ENCODE measurements at places on chromosomes 2 and 18.

DNA sequence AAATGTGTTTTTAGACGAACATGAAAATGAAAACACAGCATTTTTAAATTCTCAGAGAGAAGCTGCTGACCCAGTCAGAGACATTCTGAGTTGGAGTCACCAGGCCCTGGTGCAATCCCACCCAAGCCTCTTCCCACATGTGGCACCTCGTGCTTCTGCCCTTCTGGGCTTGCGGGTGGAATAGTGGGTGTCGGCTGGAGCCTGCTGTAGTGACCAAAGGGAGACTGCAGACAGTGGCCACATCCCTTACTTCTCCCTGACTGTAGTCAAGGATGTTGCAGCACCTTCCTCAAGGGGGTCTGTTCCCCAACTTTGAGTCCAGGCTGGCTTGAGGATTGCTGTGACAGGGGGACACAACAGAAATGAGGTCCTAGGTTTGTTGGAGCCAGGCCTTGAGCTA lies 104.4 kb upstream of the GLI2 start:
- no peak for DNase-seq

- no peak for DNase-seq
These were observed 13.2 kb upstream of the SLC25A52 start for GRCh38 chr18:31773774-31774476.

GRCh38 chr2:138016351-138017087 lies 52.2 kb downstream of the HNMT start:
- no peak for DNase-seq

- no peak for DNase-seq
These were observed 100.7 kb downstream of the ARHGAP15 start for GRCh38 chr2:143229952-143230351.

DNA sequence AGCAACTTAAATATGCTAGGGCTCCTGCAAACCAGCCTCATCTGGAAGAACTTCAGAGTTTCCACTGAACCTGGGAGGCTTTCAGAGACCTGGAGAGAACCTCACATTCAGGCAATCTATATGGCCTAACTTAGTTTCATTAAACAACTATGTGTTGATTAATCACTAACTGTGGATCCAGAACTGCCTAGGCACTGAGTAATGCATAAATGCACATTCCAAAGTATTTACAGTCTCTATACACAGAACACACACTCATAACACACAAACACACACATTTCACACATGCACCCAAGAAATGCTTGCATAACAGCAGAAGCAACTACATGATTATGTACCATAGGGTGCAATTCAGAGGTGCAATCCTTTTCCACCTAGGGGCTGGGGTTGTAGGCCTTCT lies 552.8 kb downstream of the BCL11A start:
- no peak for DNase-seq

GRCh38 chr2:120501591-120501990 lies 155.7 kb downstream of the INHBB start:
- no peak for DNase-seq

- DNase-seq = no peak
These were observed 128.2 kb downstream of the KCNH7 start for GRCh38 chr2:162710287-162710890.

DNA sequence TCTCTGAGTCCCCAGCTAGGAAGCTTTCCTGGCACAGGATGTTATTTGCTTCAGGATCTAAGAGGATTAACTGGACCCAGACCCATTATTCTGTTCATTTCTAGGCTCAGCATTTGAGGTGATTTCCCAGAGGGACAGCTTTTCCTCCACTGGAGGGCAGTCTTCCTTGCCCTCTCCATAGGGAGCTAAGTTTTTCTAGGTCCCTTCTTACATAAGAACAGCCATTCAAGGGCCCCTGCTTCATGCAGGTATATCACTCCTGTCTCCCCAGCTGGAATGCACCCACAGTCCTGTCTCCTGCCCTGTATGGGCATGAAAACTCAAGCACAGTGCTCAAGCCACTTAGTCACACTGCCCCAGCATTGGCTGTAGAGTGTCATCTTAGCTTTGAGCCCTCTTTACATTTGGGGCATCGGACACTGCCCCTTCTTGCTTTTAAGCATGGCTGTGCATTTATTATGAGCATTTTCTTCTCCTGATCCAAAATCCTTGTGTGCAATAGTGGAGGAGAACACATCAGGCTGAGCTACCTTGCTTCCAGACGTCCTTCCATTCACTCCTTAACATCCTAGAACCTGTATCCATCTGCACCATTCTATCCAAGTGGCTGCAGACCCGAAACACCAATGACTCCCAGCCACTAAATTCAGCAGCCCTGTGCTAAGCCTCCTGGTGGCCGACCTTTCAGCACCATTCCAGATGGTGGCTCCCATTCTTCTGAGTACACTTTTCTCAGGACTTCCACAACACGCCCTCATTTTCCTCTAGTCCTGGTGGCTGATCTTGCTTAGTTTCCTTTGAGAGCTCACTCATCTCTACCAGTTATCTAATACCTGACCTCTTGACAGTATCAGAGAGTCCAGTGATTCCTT lies 80.0 kb downstream of the COPS8 start:
- no peak for DNase-seq

DNA sequence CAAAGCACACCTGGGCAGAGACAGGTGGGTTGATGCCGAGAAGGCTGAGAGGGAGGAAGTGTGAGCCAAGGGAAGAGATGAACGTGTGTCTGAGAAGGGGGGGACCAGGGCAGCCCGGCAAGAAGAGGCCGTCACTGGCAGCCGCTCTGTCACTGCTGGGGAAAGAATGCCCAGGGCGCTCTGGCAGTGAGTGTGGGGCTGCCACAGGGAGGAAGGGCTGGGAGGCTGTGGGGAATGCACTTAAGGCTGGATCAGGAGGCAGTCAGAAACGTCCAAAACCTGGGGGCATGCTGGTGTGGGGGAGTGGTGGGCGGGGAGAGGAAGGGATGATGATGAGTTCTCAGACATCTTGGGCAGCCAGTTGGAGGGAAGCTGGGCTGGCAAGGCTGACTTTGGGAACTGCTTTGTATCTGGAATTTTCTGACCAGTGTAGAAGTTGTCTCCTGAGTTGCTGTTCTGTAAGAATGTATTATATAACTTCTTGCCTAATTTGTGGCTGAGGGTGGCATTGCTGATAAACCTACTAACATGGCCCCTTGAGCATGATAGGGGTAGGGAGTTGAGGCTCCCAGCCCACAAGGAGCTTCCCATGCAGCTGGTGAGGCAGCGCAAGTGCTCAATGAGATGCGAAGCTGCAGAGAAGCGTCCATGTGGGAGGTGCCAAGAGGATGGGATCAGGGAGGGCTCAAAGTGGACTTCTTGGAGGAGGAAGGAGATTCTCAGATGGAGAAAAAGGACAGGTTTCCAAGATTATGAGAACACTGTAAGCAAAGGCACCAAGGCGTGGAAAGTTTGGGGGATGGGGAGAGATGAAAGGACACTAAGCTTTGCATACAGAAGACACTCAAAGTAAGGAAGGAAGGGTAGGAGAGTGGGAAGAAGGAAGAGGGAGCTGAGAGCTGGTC lies 185.1 kb upstream of the HAAO start:
- no peak for DNase-seq

DNA sequence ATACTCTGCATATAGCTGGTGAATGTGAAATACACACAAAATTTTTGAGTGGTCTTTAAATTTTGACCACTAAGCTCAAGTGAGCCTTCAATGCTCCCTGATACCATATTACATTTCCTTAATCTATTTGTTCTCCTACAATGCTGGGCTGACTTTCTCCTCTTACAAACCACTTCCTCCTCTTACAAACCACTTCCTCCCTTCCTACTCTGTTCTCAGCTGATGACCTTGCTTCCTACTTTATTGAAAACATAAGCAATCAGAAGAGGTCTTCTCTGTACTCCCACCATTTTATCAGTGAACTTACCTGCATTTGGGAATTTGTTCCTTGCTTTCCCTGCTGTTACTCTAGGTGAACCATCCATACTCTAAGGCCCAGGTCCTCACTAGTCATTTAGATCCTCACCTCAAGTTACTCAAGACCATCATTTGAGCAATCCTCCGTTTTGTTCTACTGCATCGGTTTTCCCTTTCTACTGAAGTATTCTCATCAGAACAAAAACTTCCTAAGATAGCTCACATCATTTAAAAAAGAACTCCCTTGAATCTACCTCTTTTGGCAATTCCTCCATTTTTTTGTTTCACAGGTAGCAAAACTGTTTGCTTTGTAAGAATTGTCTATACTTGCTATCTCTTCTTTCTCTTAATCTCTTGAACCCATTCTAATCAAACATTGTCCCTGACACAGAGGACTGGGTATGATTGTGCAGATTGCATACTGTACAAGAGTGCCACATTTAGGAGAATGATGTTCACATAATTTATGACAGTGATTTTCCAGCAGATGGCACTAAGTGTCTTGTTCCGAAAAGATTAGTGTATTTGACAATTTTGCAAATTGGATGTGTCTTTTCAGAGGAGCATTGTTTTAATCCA lies 96.5 kb downstream of the EPB41L5 start:
- peak; percentile 72 for DNase-seq

GRCh38 chr2:225438248-225438647 lies 38.7 kb downstream of the NYAP2 start:
- no peak for DNase-seq

- DNase-seq = no peak
These were observed 178.1 kb downstream of the SLC8A1 start for GRCh38 chr2:40273734-40274182.

- DNase-seq = peak; percentile 93
These were observed at the start of the genes GLB1L and STK16 for GRCh38 chr2:219245148-219245898. Gene GLB1L, minus strand, starts transcription at chr2:219245444. Its CDS starts 1,871 bp downstream, at chr2:219243573. Gene STK16, plus strand, starts transcription at chr2:219245479. Its CDS starts 521 bp downstream, at chr2:219246000.

DNA sequence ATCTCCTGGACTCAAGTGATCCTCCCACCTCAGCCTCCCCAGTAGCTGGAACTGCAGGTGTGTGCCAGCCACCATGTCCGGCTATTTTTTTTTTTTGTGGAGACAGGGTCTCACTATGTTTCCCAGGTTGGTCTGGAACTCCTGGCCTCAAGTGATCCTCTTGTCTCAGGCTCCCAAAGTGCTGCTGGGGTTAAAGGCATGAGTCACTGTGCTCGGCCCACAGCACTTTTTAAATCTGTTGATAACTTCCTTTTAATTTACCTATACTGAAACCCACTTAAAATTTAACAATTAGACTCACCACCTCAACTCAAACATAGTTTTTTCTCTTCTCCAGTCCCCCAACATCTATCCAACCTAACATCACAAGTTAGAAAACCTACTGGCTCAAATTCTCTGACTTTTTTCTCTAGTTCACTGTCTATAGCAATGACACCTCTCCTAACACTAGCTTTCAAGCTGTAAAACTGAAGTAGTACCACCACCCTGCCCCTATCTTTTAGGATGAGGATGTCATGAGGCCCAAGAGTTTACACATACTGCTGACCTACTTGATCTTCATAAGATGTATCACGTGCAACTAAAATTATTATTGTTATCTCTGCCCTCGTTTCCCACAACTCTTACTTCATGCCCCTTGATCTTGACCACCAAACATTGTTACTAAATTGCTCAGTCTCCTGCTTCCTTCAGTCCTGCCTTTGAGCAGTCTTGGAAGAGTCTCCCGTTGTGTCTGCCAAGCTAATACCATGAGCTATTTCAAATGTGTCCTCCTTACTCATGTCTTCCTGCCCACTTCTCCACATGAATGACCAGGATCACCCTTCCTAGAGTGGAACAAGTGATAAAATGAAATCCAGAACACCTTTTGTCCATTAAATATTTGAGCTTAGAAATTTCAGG lies 142.3 kb upstream of the ZFP36L2 start:
- peak; percentile 18 for DNase-seq

DNA sequence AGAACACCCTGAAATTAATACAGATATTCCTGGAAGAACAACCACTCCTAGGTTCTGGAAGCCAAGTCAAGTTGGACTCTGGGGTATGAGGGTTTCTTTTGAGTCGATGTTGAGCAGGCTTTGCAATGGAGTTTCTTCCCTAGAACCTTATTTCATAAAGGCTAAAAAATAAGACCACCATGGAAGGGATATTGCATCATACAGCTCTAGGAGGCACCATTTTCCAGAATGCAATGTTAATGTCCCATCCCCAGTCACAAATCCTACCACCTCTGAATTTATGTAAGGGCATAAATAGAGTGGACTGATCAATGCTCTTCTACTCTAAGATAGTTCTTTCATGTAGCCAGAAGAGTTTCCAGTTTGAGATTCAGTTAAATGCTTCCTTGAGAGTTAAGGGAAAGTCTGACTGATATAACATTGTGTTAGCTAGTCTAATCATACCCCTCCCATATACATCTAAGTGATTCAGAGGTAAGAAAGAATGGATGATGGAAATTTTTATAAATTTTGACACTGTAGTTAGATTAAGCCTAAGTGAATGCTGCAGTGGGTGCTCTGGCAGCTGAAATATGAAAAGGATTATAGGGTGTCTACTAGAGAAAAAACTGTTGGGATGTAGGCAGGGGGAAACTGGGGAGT lies 22.0 kb downstream of the ARHGAP15 start:
- no peak for DNase-seq

DNA sequence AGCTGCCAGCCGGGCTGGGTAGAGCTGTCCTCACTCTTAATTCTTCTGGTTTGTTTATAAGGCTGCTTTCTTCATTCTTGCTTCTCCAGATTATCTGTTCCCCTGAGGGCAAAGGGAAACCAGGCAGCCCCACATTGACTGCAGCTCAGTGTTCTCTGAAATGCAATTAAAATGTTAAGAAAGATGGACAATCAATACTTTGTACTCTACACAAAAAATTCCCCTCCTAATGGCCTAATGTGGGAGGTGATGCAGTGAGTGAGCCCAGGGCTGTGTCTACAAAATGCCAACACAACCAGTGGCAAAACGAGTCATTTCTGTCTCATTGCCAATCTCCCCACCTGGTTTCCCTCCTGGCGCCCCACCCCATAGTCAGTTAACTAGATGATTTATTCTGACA lies 541.7 kb upstream of the RAB6C start:
- DNase-seq = no peak

- DNase-seq = no peak
These were observed at the start of gene ARHGEF4 for GRCh38 chr2:130836501-130837174. Gene ARHGEF4, plus strand, starts transcription at chr2:130836914. Its CDS starts 40 bp downstream, at chr2:130836954.

- DNase-seq = peak; percentile 4
These were observed 419 bp upstream of the GPR55 start for GRCh38 chr2:230925443-230925878.

DNA sequence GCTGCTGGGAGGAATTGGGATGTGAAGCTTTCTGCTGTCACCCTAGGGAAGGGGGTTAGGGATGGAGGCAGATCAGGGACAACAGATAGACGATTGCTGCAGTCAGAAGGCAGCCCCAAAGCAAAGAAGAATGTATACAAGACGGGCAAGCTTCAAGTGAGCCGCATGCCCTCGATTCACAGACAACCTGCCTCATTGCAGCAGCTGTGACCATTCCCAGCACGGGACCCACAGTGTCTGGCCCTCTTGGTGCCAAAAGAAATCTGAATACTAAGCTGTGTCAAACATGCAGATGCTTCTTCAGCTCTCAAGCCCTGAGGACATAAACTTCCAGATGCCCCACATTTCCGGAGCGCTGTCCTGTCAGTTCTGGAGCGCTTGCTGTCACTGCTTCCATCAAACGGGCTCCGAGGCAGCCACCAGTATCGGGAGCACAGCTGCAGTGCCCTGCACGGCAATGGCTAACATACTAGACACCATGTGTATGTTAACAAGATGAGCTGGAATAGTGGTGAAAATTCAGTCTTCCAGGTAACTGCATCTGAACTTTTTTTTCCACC lies 33.8 kb downstream of the PRELID3A start:
- no peak for DNase-seq
